Right cardiac atrium (tissue), 5 donors: ENCODE measurements at places on chromosomes 2 and 18. TPM values are rescaled to one million over a fixed set of nuclear protein-coding genes. Genes with fewer than 3 reads are reported as not detected.

Gene RUFY4
- not detected for total RNA-seq

Gene ZC3H6
- total RNA-seq: 23.1 TPM

DNA sequence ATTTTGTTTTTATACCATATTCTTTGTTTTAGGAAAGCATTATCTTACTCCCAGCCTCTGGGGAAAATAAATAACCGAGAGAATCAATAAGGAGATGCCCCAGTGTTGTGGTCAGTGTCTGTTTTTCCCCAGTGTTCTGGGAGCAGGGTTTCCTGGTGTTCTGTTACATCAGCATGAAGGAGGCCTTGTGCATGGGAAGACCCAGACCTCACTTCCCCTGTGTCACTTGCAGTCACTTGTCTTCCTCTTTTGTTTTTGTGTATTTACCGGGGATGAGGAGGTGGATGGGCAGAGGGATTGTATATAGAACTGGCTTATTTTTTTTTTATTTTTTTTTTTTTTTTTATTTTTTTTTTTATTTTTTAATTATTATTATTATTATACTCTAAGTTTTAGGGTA is 45.0 kb upstream of the MGAT5 start:
- DNase-seq: no peak

GRCh38 chr2:221533299-221533698 is 38.8 kb downstream of the EPHA4 start:
- DNase-seq: no peak

- no peak for DNase-seq
These were observed 153.3 kb downstream of the RNF144A start for GRCh38 chr2:7070483-7070882.

DNA sequence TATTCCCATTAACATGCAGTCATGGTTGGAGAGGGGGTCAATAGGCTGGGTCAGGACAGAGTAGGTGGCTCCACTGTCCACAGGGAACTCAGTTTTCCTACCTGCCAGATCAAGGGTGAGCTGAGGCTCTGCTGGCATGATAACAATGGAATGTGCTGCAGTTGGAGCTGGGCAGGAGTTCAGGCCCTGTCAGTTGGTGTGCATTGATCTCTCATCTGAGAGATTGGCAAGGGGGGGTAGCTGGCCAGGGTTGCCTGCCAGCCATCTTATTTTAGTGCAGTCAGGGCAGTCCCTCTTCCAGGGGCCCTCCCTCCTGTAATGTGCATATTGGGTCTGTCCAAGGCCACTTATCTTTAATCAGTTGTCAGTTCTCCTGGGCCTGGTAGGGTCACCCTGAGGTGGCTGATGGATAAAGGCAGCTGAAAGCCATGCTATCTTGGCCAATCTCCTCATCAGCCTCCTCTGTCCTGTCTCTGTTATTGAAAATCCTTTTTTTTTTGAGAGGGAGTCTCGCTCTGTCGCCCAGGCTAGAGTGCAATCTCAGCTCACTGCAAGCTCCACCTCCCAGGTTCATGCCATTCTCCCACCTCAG is 38.1 kb upstream of the CCBE1 start:
- DNase-seq: peak; percentile 69

GRCh38 chr2:107466241-107466640 is 360.5 kb upstream of the RGPD4 start:
- DNase-seq: no peak

Gene CLEC4F
- 0.17 TPM for total RNA-seq

- no peak for DNase-seq
These were observed 5.7 kb upstream of the PTPRN start for GRCh38 chr2:219314804-219315468.

GRCh38 chr2:134148172-134148571 is 105.7 kb upstream of the MGAT5 start:
- DNase-seq: no peak

Gene EDAR
- 0.09 TPM for total RNA-seq
